ENCODE measurements at places on chromosomes 6 and 20.

DNA sequence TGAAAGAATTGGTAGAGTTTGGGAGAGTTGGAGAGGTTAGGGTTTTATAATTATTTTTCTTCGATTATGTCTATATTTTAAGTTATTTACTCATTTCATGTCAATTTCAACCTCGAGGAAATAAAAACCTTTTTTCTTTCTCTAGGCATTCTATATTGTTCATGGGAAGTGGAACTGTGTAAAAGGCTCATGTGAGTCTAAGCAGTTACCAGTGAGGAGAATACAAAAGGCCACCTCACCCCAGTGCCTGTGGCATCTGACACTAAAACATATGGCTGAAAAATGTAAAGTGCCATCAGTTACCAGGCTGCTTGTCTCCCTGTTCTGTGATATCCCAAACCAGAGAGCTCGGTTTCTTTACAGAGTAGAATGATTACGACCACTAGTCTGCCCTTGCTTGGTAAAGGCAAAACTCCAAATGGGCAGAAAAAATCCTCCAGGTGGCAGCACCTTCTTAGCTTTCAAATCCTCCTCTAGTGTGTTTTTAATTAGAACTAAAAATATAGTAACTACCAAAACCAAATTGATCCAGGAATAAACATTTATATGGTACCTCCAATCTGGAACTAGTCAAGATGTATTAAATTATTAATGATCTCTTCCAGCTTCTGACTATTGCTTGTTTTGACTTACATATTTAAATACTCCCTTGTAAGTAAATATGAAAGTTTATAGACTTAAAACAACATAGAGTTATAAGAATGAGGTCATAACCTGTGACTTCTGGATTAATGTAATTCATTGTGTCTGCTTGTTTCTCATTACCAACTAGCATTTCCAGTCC is 122.6 kb upstream of the MCHR2 start:
- DNase-seq, result peak; percentile 60

DNA sequence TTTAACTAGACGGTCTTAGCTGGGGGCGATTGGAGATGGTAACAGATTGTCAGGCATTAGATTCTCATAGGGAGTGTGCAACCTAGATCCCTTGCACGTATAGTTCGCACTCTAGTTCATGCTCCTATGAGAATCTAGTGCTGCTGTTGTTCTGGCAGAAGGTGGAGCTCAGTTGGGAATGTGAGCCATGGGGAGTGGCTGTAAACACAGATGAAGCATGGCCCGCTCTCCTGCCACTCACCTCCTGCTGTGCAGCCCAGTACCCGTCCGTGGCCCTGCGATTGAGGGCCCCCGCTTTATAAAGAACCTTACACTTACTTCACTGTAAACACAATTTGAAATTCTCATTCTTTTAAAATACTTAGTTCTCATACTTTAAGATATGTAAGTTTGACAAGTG is 339.4 kb downstream of the CDH26 start:
- DNase-seq, result no peak

DNA sequence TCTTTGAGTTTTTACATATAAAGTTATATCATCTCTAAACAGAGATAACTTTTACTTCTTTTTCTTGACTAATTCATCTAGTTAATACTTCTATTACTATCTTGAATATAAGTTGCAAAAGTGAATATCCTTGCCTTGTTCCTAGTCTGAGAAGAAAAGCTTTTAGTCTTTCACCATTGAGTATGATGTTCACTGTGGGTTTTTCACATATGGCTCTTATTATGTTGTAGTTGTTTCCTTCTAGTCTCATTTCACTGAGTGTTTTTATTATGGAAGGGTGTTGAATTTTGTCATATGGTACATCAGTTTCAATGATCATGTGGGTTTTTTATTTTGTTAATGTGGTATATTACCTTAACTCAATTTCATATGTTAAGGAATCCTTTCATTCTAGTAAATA is 488.3 kb downstream of the COL12A1 start:
- no peak for DNase-seq

DNA sequence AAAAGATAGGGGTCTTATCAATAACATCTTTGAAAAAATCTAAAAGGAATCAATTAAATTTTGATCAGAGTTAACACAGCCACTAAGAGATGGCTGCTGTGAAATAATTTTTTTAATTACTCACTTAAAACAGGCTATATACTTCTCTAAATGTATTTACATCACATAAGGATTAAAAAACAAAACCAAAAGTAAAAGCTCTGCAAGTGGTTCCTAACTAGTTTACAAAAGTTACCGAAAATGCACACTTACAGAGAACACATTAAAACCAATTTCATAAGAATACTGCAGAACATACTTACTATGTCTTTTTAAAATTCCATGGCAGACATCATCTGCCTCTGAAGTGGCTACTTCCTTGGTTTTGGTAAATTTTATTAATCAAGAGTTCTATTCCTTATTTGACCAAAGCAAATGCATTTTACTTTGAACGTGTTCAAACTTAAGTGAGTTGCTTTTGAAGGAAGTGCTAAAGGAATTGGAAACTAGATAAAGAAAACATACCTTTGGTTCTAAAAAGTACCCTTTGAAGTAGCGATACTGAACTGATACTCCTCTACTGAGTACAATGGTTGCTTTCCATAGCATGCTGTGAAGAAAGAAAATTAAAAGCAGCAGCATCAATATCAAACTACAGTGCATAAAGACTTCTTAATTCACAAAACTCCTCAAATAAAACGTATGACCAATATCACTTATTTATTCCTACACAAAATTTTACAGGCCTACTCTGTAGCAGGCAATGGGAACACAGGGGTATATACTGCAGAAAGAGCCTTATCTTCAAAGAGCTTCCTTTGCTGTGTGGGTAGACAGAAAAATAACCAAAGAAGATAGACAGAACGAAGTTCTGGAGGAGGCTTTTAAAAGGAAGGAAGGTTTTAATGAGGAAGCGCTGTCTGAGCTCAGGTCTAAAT is 157.1 kb upstream of the SHLD1 start:
- DNase-seq, result no peak

DNA sequence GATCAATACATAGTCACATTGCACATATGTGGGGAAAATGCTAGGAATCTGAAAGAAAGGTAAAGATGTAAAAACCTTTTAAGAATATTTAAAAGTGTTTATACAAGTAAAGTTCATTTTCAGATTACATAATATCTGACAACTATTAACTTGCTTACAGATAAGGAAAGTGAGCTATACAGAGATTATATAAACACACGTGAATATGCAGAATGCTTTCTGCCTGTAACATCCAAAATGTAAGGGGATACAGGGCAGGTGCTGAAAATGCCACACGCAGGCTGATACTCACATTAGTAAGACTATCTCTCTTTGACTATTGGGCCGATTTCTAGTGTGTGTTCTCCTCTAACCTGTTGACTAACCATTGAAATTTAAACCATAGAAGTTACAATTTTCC is 17.9 kb upstream of the MAP7 start:
- DNase-seq, result no peak

DNA sequence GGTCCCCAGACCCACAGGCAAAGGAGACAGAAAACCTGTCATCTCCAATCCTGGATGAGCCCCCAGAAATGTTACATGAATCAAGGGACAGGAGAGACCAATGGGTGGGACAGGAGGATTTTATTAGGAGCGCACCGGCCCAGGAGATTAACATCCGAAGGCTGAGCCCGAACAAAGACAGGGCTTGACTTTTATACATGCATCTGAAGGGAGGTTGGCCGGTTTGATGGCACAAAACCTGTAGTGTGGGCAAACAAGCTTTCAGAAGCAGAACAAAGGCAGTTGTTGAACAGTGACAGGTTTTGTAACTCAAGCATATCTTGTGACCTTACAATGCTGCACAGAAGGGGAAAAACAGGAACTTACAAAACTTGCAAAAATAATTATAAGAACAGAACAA is 83.9 kb upstream of the GPR6 start:
- DNase-seq, result no peak

DNA sequence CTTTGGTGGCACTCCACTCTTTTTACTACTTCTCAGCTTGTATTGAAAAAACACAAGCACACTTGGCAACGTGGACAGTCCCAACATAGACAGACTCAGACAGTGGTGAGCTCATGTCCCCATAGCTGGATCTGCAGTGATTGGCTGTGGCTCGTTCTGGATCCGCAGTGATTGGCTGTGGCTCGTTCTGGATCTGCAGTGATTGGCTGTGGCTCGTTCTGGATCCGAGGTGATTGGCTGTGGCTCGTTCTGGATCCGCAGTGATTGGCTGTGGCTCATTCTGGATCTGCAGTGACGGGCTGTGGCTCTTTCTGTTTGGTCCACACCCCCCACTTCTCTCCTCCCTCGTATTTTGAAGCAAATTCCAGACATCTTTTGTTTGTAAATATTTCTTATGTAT is 28.0 kb downstream of the OSBPL2 start:
- DNase-seq, result no peak

- DNase-seq, result peak; percentile 85
These were observed 99.8 kb upstream of the FOXA2 start for GRCh38 chr20:22684072-22684762.

DNA sequence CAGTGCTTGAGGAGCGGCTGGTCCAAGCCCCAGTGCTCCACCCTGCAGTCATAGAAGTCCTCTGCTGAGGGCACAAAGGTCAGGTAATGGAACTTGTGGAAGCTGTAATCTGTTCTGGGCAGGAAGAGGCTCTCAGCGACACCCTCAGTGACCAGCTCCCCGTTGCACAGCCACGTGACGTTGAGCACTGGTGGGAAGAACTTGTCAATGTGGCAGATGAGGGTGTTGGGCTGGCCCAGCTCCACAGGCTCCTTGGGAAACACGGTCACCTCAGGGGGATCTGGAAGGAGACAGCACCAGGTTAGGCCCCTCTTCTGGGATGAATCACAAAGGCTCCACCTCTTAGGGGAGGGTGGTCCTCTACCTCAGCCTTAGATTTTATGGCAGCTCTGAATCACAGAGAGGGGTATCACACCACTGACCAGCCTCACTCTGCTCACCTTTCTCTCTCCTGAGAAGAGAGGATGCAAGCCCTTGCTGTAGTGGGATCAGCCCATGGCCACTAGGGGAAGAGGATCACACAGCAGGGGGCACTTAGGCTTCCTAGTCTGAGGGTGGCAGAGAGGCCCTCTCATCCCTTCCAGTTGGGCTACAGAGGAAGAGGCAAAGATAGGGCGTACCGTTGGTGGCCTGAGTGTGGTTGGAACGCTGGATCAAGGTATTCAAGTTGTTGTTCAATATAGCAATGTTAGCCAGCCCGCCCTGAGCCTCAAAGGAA is 4.3 kb downstream of the HLA-DPA1 start:
- no peak for DNase-seq

DNA sequence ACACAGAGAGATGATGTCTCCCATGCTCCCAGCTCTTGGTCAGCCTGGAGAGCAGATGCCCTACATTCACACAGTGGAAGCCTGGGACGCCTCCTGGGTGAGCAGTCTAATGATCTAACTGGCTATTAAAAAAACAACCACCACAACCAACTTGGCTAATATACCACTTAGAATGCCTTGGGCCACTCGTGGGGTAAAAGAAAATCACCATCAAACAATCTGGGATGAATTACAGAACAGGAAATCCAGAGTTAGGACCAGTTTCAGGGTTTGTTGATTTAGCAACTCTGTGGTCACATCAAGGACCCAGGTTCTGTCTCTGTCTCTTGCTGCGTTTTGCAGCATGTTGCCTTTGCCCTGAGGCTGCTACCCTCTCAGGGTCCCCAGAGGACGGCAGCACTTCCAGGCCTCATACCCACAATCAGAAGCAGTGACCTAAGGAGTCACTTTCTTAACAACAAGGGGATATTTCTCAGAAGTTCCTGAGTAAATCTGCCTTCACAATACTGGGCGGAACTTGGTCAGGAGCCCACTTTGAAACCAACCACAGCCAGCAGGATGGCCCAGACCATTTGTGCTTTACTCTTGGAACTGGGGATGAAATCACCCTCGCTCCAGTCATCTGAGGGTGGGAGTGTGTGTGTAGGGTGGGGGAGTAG is 118.7 kb downstream of the CLIC5 start:
- DNase-seq, result no peak

DNA sequence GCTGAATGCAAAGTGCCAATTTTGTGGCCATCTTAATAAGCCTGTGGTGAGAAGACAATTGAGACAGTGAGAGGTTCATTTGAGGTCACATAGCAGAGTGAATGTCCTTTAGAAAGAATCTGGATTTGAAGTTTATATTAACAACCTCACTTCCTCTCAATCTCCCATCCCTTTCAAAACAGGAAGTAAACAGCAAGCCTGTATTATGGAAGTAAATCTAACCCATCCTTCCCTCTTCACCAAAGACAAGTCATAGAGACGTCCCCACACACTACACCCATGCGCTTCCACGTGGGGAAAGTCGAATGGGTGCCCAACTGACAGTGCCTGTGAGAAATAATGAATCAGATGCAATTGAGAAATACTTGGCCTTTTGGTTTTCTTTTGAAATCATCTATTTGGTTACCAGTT is 28.8 kb upstream of the CCND3 start:
- DNase-seq, result no peak

DNA sequence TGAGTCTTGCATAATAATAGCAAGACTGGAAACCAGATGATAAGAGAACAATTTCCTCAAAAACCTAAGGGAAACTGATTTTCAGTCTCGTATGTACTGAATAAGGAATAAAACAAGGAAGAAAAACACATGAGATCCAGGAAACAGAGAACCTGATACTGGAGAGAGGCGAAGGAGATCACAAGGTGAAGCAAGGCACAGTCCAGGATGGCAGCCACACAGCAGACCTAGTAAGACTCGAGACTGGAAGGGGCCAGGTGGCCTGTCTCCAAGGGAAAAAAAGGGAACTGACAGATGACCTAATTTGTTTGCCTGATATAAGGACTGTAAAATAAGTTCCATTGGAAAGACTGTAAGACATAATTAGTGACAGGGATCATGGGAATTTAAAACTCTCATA is 71.1 kb downstream of the TASP1 start:
- no peak for DNase-seq

Data from NCI-H2029 treated with DMSO at 0.1 percent for 48 hours (cell line).